ENCODE measurements at places on chromosomes 1 and 21.
A peak's percentile ranks its signal among the peaks of the same experiment; 100 is the strongest.

DNA sequence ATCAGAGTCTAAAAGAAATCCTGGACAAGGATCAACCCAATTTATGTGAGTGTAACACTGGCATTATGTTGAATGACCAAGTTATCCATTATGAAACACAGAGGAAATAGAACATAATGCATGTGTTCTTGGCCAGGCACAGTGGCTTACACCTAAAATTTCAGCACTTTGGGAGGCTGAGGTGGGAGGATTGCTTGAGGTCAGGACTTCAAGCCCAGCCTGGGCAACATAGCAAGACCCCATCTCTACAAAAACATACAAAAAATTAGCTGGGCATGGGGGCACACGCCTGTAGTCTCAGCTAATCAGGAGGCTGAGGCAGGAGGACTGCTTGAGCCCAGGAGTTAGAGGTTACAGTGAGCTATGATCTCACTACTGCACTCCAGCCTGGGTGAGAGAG lies 129.8 kb downstream of the ZZZ3 start:
- no peak for DNase-seq

- DNase-seq = no peak
These were observed 18.1 kb upstream of the WASF2 start for GRCh38 chr1:27507960-27508665.

DNA sequence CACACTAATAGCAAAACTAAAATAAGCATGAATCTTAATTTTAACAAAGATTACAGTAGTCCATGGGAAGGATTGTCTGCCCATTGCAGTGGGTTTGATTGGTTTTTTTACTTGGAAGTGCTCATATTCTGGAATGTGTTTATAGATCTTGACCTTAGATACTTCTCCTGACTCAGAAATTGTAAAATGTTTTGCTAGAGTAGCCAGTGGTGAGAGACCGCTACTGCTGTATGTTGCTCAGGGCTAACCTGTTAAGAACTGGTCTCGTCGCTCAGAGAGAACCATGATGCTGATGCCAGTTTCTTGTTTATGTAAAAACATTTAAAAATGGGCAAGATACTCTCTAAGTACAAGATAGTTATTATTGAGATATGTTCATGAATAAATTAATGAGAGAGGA lies 99.9 kb downstream of the ROR1 start:
- no peak for DNase-seq

- DNase-seq = no peak
These were observed 49.5 kb upstream of the VCAM1 start for GRCh38 chr1:100670083-100670482.

DNA sequence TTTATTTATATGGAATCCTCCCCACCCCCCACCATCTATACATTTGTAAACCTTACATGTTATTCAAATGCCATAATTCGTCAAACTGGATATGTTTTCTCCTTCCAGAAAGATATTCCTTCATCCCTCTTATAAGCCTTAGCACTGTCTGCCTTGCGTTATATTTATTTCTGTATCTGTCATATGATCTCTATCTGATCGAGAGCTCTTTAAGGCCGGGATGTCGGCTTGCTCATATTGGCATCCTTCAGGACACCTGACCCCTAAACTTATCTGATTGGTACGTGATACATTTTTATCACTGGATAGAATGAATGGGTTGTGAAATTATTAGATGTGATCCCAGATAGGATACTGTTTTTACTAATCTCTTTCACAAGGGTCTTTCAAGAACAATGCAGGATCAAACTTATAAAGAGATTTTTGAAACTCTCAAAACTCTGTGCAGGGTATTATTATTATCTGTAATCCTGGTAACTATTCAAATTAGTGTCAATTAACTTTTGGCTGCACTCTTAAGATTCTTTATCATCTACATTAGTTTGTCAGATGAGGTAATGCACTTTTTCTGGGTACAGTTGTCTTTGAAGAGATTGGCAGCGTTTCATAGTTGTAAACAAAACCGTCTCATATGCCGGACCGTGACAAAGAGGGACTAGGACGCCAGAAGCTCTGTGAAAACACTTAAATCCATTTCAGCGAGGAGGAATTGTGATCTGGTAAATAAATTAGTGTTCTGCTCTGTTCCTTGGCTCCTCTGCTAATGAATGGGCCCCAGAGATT lies 152.0 kb downstream of the KIF26B start:
- DNase-seq = peak; percentile 35

DNA sequence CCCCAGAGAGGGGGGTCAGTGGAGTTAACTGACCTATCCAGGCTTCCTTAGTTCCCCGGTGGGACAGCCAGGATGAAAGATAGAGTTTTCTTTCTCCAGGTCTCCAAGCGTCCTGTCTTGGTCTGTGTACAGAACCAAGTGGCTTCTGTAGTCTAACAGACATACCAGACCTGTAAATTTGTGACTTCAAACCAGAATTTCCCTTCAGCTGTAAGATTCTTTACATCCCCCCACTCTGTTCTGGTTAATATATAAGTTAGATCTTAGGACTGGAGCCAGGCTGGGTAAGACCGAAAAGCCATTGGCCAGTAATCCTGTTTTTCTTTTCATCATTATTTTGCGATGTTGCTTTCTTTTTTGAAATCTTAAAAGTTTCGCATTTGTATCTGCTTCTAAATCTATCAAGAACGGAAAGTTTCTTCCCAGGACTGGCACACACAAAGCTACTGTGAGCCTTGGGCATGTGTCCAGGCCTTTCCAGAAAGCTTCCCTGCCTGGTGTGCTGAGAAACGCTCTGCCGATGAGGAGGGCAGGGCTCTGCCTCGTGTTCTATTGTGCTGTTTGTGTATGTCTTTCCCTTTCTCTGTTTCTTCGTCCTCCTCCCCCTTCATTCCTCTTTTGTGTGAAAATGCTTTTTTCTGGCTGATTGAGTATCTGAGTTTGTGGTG lies 72.3 kb downstream of the RGL1 start:
- DNase-seq = no peak

- no peak for DNase-seq
These were observed 23.6 kb downstream of the ACOT7 start for GRCh38 chr1:6370006-6370405.

GRCh38 chr1:181062836-181063428 lies 25.6 kb upstream of the IER5 start:
- no peak for DNase-seq

GRCh38 chr1:89781494-89782126 lies 39.2 kb upstream of the LRRC8D start:
- DNase-seq = no peak

GRCh38 chr1:61482170-61482734 lies 242.7 kb downstream of the TM2D1 start:
- no peak for DNase-seq

DNA sequence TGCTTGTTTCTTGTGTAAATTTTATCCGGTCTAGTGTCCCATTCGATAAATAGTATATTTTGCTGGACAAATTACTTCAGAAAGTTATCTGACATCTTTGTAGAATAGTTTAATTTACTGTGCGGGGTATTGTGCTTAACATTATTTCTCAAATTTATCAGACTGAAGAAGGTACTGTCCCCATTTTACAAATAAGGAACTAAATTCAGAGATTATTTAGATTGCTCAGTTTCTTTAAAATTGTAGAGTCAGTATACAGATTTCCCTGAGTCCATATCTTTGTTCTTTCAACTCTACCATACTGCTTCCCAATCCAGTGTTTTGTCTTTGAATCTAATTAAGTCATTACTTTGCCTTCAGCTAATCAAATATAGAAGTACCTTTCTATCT lies 6.4 kb downstream of the ATP5PB start:
- no peak for DNase-seq

DNA sequence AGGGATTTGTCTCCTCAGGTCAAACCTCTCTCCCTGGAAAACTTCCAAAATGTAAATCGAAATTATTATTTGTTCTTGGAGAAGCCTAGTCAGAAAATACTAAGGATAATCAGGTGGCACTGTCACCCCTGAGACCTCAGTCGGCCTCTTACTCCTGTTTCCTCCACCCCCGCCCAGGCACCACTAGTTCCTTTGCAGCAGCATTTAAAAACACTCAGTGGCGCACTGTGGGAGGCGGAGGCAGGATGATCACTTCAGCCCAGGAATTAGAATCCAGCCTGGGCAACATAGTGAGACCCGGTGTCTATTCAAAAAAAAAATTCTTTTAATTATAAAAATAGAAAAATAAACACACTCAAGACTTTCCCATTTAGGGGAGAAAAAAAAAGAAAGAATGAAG lies 18.0 kb upstream of the IFNAR2 start:
- DNase-seq = no peak

- DNase-seq = no peak
These were observed 1040.7 kb upstream of the B3GALT2 start for GRCh38 chr1:194227161-194227560.

DNA sequence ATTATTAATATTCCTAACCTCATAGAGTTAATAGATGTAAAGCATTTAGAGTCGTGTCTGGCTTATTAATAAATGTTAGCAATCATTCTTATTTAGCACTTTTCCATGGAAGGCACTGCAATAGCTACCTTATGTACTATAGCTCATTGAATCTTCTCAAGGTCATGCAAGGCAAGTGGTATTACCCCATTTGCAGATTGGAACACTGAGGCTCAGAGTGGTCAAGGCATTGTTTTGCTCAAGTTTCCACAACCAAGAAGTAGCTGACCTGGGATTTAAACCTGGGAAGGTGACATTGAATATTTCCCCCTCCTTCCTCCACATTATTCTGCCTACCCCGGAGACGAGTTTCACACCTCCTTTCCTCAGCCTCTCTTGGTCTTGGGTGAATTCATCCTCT lies 37.8 kb upstream of the EYA3 start:
- DNase-seq = no peak

GRCh38 chr1:107991371-107992066 lies 26.5 kb upstream of the VAV3 start:
- no peak for DNase-seq

DNA sequence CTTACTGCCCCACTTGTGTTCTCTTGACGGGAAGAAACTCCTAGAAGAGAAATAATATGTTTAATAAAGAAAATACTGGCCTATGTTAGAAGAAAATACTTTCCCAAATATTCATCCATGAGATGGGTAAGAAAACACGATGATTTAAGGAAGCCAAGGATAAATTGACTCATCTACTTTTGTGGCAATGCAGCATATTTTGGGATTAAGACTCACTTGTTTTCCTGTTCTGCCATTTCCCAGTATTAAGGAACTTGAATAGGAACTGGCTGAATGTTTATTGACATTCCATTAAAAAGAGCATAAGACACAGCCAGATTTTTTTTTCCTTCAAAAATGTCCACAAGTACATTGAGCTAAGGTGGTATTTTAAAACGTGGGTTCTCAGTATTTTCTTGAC lies 10.9 kb upstream of the ADAMTS5 start:
- no peak for DNase-seq

- no peak for DNase-seq
These were observed 17.1 kb downstream of the OSCP1 start for GRCh38 chr1:36433102-36433501.

DNA sequence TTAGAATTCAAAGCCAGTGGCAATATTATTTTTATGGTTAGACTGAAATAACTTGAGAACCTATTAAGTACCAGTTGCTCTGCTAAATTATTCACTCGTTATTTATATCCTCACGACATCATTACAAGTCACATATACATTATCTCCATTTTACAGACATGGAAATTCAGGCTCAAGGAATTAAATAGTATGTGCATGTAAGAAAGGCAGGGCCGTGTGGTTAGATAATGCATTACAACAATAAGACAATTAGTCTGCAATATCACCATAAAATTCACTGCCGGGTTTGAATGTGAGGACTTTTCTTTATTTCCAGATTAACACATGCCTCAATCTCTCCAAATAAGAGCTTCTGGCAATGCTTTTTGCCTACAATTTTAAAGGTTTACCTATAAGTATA lies 523.4 kb downstream of the PTBP2 start:
- DNase-seq = no peak

GRCh38 chr21:26432410-26432809 lies 140.7 kb downstream of the CYYR1 start:
- DNase-seq = no peak

- DNase-seq = no peak
These were observed 50.6 kb upstream of the NTPCR start for GRCh38 chr1:232899839-232900238.

DNA sequence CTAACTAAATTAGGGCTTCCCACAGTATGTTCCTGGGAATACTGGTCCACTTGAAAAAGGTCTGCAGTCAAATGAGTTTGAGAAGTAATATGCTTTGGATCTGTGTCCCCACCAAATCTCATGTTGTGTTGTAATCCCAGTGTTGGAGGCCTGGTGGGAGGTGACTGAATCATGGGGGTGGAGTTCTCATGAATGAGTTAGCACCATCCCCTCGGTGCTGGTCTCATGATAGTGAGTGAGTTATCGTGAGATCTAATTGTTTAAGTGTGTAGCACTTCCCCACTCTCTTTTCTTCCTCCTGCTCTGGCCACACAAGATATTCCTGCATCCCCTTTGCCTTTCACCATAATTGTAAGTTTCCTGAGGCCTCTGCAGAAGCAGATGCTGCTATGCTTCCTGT lies 16.9 kb upstream of the DMRTB1 start:
- DNase-seq = no peak

DNA sequence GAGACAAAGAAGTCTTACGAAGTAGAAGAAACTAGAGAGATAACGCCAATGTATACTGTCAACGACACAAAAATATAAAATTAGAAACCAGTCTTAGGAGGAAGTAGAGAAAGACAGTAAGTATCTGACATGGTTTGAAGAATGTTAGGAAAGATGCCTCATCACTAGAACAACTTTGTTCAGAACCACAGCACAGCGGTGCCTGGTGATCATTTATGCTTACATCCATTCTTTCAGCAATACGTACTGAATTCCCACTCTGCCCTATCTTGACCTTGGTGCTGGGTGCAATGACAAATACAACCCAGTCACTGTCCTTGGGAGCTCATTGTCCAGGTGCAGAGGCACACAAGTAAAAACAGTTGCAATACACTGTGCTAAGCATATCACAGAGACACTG lies 104.4 kb downstream of the TM2D1 start:
- no peak for DNase-seq

DNA sequence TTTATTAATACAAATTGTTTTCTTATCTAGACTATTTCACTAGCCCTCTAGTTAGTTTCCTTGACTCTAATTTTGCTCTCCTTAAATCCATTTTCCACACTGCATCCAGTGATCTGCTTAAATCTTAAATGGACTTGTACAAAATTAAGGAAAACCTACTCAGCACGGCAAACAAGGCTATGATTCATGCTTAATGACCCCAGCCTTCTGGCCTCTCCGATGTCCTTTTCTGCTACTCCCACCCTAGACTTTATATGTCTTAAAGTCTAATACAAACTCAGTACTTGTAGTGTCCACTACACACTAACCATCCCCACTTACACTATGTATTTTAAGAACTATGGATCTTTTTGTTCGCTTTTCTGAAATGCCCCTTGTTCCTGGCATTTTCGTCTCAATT lies 2.2 kb downstream of the TMED5 start:
- DNase-seq = no peak

DNA sequence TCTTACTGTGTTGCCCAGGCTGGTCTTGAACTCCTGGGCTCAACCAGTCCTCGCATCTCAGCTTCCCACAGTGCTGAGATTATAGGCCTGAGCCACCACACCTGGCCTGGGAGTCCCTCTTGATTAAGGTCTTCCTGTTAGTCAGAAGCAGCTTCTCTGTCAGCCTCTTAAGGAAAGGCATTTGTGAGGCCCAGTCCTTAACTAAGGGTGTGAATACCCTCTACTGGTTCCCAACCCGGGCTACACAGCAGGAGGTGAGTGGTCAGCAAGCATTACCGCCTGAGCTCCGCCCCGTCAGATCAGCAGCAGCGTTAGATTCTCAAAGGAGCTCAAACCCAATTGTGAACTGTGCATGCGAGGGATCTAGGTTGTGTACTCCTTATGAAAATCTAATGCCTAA lies 117.2 kb downstream of the DYRK1A start:
- DNase-seq = no peak
